Activated naive CD4-positive, alpha-beta T cell treated with anti-CD3 and anti-CD28 coated beads for 36 hours (primary cell): ENCODE measurements at places on chromosomes 1 and 21. TPM values are rescaled to one million over a fixed set of nuclear protein-coding genes. Genes with fewer than 3 reads are reported as not detected.

- H3K27ac ChIP-seq: no peak overlapping the region
- peaks cover 31% of the 10 kb centered on the region for H3K27me3 ChIP-seq
- no peaks in the 10 kb centered on the region for H3K36me3 ChIP-seq
- no peak for DNase-seq
- no peak overlapping the region for H3K4me3 ChIP-seq
Measured at GRCh38 chr1:204079608-204079999, 6.7 kb downstream of the SOX13 start.

- H3K4me3 ChIP-seq: no peak overlapping the region
- DNase-seq: no peak
- peaks cover 28% of the 10 kb centered on the region for H3K36me3 ChIP-seq
- peaks cover 7% of the 10 kb centered on the region for H3K4me1 ChIP-seq
- no peak overlapping the region for H3K27ac ChIP-seq
Measured at GRCh38 chr1:43773821-43774220, 66.5 kb downstream of the ST3GAL3 start.

- DNase-seq: no peak
- H3K4me1 ChIP-seq: peaks cover 54% of the 10 kb centered on the region
- H3K36me3 ChIP-seq: peaks cover 33% of the 10 kb centered on the region
- H3K27me3 ChIP-seq: no peaks in the 10 kb centered on the region
- H3K27ac ChIP-seq: peak overlapping the region; percentile 50
Measured at GRCh38 chr1:27884006-27884954, 11.9 kb downstream of the THEMIS2 start.

DNA sequence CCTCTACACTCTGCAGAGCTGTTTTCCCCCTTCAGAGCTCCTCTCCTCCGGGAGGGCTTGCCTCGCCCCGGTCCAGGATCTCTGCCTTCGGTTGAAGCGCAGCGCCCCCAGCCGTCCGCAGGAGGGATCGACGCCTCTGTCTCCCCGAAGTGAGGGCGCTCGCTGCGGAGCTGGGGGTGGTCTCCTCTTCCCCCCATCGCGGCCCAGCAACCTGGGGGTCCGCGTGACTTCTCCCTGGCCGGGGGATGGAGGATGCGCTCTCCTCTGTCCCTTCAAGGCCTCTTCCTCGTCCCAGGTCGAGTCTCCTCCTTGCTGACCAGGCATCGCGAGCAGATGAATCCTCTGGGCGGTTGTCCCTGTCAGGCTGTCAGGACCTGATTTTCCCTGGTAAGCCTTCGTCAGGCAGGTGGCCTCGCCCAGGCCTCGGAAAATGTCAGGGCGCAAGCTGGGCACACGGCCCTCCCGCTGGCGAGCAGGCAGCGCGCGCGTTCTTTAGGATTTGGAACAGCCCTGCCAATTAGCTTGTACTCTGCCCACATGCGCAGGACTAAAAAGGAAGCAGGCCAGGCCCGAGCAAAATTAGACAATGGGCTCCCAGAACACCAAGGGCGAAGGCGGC lies 90.5 kb downstream of the EDEM3 start:
- peaks cover 1% of the 10 kb centered on the region for H3K4me1 ChIP-seq
- no peak overlapping the region for H3K4me3 ChIP-seq
- no peaks in the 10 kb centered on the region for H3K36me3 ChIP-seq
- no peak overlapping the region for H3K27ac ChIP-seq
- peaks cover 20% of the 10 kb centered on the region for H3K27me3 ChIP-seq

DNA sequence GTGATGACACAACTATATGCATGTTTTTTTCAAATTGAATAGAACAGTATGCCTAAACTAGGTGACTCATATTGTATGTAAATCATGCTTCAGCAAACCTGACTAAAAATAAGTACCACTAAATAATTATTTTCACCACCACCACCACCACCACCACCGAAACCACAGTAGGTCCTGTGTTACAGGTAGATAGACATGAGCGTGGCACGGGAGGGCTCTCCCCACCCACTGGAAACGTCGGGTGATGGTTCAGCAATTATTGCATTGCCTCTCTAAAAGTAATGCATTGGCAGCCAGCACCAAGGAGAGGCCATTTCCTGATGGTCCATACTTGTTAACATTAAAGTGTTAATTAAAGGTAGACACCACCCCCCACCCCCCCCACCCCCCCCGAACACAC lies 297.0 kb upstream of the NCAM2 start:
- H3K4me3 ChIP-seq: no peak overlapping the region
- peak; percentile 5 for DNase-seq
- no peaks in the 10 kb centered on the region for H3K36me3 ChIP-seq
- no peak overlapping the region for H3K27ac ChIP-seq

GRCh38 chr1:78121710-78122109 lies 75.9 kb downstream of the GIPC2 start:
- no peaks in the 10 kb centered on the region for H3K27me3 ChIP-seq
- no peak for DNase-seq
- no peaks in the 10 kb centered on the region for H3K4me1 ChIP-seq
- H3K4me3 ChIP-seq: no peak overlapping the region
- no peaks in the 10 kb centered on the region for H3K36me3 ChIP-seq

DNA sequence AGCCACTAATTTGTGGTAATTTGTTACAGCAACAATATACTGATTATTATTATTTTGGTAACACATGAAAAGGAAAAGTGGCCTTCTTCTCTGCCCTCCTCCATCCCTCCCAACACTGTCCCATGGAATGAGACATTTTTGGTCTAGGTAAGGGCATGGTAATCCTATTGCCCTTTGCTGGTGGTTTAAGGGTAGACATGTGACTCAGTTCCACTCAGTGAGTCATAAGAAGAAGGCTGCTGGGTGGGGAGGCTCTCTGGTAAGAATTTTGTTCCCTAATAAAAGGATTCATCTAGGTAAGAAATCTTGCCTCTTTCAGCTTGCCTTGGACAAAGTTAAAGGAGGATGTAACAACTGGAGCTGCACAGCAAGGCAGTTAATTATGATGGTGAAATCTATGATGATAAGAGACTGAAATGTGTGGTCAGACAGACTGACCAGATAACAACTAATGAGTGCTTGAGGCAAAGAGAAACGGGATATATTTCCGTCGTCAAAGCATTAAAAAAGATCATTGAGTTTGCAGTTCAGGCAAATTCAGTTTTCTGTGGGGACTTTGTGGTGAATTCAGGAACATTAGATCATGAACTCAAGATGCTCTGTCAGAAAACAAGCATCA lies 232.0 kb upstream of the KCNK2 start:
- no peaks in the 10 kb centered on the region for H3K4me1 ChIP-seq
- no peak for DNase-seq
- H3K36me3 ChIP-seq: no peaks in the 10 kb centered on the region
- no peak overlapping the region for H3K4me3 ChIP-seq
- peaks cover 7% of the 10 kb centered on the region for H3K27me3 ChIP-seq

DNA sequence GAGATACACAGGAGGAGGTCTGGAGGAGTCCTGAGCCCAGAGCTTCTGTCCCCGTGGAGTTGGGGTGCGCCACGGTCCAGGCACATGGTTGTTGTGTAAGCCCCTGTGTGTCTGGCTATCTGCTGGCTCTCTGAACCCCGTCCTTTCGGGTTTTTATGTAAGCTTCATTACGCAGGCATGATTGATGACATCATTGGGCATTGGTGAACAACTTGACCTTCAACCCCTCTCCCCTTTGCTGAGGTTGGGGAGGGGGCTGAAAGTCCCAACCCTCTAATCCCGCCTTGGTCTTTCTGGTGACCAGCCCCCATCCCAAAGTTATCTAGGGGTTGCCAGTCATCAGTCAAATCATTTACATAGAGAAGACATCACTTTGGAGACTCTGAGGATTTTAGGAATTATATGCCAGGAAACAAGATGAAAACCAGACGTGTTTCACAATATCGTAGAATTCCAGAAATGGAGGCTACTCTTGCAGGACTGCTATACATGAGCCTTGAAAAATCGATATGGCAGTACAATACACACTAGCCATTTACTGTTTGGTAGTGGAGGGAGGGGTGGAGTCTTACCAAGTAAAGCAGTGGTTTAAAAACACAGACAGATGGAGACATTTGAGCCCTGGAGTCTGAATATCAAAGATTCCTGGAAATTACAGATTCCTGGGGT lies 69.8 kb upstream of the SCAF4 start:
- no peak overlapping the region for H3K27ac ChIP-seq
- H3K36me3 ChIP-seq: no peaks in the 10 kb centered on the region
- H3K4me3 ChIP-seq: no peak overlapping the region
- peaks cover 8% of the 10 kb centered on the region for H3K27me3 ChIP-seq
- no peak for DNase-seq

DNA sequence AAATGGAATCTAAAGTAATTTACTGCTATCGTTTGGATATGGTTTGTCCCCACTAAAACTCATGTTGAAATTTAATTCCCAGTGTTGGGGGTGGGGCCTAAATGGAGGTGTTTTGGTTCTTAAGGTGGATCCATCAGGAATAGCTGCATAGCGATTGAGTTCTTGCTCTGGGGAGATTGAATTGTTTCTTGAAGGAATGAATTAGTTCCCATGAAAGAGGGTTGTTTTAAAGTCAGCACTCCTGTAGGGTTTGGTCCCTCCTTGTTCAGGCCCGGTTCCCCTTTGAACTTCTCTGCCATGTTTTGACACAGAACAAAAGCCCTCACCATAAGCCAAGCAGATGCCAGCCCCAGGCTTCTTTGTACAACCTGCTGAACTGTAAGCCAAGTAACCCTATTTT lies 170.9 kb downstream of the COL11A1 start:
- no peaks in the 10 kb centered on the region for H3K36me3 ChIP-seq
- no peak overlapping the region for H3K4me3 ChIP-seq
- no peak for DNase-seq
- no peak overlapping the region for H3K27ac ChIP-seq
- H3K4me1 ChIP-seq: no peaks in the 10 kb centered on the region

- peak; percentile 69 for DNase-seq
- H3K4me1 ChIP-seq: peaks cover 31% of the 10 kb centered on the region
- H3K36me3 ChIP-seq: peaks cover 11% of the 10 kb centered on the region
- peak overlapping the region; percentile 79 for H3K27ac ChIP-seq
Measured at GRCh38 chr1:241627453-241628259, 12.5 kb downstream of the CHML start.

DNA sequence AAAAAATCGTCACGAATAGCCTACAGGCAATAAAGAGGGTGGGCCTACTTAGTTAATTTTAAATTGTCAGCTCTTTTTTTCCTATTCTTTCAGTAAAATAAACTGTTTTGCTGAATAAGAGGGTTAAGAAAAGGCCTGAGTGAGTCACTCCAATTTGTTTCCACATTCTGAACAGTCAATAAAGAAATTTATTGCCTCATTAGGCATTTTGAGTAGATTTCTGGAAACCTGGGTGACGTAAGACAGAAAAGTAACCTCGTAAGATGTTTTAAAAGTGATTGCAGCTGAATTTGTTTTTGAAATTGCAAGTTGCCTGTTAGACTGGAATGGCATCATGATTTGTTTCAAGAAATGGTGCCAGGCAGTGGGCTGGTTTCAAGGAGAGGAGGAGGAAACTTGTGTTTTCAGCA lies 439.3 kb downstream of the USP25 start:
- peaks cover 4% of the 10 kb centered on the region for H3K27me3 ChIP-seq
- no peak overlapping the region for H3K4me3 ChIP-seq
- H3K36me3 ChIP-seq: no peaks in the 10 kb centered on the region
- no peak for DNase-seq
- H3K27ac ChIP-seq: no peak overlapping the region
- H3K4me1 ChIP-seq: no peaks in the 10 kb centered on the region

DNA sequence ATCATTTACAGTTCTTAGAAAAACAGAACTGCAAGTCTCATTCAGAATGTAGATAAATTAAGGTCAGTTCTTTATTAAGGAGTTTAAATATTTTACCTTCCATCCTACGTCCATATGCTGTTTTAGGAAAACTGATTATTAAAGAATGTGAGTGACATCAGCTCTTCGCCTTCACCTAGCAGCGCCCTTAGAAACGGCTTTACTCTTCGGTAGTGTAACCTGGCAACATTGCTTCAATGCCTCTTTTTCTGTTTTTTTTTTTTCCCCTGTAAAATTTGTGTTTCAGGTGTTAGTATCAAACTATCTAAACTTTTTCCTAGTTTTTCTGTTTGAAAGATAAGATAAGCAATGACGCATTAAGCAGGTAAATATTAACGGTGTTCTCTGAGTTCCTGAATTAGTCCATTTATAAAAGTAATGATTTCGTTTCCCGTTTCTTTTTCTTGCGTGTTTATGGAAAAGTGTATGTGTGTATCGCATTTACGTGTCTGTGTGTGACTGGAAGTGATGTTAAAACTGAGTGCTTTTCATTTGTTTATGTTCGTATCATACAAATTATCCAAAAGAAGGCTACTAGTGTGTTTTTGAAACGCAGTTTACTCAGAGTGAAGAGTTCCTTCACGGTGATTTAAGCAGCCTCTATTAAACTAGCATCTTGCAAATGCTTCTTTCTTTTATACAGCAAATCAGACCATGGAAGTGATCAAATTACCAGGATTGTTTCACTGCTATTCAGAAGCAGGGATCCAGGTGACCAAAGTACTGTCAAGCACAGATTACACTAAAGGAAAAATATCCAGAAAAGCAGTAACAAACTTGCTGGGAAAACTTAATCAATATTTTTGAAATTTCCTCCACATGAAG lies 139.0 kb downstream of the SDCCAG8 start:
- no peaks in the 10 kb centered on the region for H3K27me3 ChIP-seq
- H3K27ac ChIP-seq: no peak overlapping the region
- H3K4me1 ChIP-seq: peaks cover 3% of the 10 kb centered on the region
- DNase-seq: no peak
- peaks cover 15% of the 10 kb centered on the region for H3K36me3 ChIP-seq

The OR2T11 gene
- total RNA-seq: not detected
